ENCODE measurements at places on chromosomes 5 and 9.
A peak's percentile ranks its signal among the peaks of the same experiment; 100 is the strongest.

DNA sequence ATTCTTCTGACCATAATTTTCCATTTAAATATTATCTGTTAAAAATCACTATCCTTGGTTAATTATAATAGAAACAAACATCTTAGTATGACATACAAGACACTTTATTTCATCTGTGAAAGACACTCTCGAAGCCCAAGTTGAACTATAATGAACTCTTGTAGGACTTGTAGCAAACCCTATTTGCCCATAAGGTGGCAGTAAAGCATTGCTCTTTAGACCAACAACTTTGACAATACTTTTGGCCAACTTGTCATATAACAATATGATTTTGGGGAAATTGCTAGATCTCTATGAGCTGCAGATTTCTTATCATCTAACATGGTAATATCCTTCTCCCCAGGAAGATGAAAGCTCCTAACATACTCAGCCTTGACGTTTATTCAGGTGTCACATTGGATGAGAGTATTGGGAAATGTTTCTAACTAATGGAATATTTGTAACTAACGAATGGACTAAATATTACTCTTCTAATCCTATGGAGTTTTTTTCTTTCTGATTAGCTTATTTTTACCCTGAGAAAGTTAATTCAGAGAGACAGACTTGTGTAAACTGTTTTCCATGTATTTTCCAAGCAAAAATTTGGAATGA is 11.0 kb downstream of the SPINK14 start:
- DNase-seq, result no peak

GRCh38 chr9:127972236-127972871 is 8.4 kb downstream of the EEIG1 start:
- DNase-seq, result no peak

- no peak for DNase-seq
Measured at GRCh38 chr5:96207420-96207819, 225.6 kb downstream of the PCSK1 start.

GRCh38 chr9:34659592-34660253 is 2.7 kb downstream of the CCL27 start:
- DNase-seq, result no peak

- no peak for DNase-seq
Measured at GRCh38 chr9:4859035-4859434, 66.3 kb downstream of the RCL1 start.

DNA sequence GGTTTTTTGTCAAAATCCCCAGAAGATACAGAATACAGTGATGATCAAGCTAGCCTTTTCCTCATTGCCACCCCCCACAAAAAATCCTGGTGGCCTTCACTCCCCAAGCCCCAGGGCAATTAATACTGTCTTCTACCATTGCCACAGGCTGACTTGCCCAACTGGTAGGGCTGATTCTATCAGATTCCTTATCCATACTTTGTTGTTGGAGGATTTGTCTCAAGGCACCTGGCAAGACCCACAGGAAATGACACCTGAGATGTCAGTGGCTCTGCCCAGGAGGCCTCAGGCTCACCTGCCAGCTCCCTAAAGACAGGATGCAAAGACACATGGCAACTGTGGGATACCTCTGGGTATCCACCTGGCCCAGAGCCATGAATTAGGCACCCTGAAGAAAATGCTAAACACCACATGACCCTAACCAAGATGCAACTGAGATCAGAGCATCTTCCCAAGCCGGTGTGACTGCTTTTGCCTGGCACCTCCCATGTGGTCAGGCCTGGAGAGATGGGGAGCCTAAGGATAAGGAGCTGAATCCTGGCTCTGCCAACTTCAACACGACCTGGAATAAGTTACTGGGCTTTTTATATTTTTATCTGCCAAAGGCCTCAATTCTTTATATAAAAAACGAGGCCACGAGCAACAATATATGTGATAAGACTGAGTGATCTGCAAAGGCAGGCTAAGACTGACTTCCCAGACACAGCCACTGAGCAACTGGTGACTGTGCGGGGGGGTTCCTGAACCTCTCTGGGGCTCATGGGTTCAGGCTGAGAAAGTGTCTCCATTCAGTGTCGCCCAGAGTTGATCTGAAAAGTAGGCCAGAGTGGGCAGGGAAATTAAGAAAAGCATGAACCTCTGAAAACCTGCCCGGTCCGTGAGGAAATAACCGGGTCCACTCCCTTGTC is 944 bp downstream of the ATOX1 start:
- DNase-seq, result peak; percentile 20

DNA sequence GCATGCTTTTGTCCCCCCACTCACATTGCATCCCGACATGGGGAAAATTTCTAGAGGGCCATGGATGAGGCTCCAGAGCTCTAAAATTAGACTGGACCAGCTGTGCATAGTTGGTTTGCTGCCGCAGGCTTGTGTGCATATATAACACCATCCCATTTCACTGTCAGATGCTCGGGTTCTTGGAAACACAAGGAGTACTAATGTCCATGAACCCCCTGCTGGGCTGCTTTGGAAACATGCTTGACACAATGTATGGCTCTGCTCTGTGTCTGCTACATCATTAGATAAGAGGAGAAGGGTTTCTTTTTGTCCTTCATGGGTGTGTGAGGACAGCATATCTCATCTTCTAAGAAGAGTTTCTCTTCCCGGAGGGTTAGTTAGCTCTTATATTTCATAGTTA is 292.1 kb upstream of the RORB start:
- DNase-seq, result no peak

DNA sequence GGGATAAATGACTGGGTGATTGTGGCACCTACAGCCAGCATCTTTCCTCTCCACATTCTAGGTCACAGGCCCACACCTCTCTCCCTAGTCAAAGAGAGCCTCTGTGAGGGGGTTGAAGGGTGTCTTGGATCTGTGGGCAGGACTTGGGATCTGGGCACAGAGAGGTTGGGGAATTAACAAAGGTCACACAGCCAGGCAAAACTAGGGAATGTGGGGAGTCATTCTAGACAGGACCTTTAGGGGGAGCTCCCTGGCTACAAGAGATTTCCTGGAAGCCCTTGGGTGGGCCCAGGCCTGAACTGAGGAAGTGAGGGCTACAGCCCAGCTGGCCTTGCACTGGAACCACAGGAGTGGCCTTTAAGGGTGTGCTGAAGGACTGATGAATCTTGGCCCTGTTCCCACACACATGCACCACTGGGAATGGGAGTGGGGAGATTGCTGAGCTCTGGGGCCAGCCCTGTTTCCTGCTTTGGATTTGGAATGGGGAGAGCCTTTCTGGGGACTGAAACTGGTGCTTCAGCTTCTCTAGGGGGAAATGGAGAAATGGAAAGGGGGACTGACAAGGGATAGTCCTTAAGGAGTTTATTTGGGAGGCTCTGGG is 12.4 kb upstream of the CXXC5 start:
- DNase-seq, result no peak

DNA sequence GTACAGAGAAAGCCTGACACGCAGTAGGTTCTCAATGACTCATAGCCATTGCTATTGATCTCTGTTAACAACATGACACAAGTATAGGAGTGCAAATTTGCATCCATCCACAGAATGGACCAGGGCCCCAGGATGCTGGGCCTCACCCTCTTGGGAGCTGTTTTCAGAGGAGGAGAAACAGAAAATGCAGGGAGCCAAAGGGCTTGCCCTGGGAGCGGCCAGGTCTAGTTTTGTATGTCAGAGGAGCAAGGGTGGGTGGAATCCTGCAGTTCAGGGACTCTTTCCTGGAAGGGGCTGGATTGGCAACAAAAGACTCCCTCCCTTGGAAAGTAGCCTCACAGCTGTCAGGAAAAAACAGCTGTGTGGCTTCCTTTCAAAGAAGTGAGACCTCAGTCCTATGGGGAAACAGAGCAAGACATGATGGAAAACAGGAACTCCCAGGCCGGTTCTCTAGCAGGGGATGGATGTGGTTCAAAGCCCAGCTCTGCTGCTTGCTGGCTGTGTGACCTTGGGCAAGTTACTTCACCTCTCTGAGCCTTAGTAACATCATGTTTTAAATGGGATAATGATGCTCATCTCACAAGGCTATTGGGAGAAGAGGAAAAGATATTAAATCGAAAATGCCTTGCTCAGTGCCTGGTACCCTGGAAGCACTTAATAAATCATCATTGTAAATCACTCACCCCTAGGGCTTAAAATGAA is 50.5 kb upstream of the SH3PXD2B start:
- DNase-seq, result no peak

DNA sequence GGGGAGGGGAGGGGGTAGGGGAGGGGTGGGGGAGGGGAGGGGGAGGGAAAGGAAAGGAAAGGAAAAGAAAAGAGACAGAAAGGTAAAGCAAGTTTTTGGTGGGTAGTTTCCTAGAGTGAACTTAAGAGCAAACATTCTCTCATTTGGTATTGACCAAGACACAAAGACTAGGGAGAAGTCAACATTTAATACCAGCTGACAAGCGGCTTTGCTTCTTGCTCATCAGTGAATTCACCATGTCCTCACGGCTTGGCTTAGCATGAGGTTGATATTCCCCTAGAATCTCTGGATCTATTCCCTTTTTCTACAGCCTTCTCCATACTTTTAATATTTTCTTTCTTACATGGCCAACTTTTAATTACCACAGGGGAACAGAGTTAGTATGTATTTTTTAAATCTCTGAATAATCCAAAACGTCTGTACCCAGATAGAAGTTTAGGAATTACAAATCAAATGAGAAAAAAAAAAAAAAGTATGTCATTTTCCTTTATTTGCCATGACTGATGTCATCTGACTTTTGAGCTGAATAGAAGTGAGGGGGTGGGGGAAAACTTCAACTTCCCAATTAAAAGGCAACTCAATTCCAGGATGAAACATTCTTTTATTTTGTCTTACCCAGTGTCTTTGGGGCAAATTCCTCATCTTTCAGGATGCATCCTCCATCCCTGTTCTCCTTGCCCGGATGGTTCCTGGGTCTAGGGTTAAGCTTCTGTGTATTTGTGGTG is 40.1 kb upstream of the GLIS3 start:
- no peak for DNase-seq

DNA sequence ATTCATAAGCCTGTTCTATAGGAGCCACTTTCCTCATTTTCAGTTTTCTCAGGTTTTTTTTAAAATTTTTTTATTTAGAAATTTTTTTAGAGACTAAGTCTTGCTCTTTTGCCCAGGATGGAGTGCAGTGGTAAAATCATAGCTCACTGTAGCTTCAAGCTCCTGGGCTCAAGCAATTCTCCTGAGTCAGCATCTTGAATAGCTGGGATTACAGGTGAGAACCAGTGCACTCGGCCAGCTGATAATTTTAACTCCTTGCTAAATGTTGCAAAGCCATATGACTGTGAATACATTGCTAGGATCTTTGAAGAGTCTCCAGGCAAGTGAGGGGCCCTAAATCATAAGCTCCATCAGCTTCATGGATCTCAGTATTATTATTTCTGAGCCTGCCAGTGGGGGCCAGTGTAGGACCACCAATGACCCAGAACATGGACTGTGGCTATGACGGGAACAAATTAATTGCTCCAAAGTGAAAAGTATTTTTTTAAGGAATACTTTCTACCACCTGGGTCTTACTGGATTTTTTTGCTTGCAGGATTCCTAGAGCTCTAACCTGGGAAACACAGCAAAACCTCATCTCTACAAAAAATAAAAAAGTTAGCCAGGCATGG is 5.7 kb upstream of the GAPVD1 start:
- no peak for DNase-seq

DNA sequence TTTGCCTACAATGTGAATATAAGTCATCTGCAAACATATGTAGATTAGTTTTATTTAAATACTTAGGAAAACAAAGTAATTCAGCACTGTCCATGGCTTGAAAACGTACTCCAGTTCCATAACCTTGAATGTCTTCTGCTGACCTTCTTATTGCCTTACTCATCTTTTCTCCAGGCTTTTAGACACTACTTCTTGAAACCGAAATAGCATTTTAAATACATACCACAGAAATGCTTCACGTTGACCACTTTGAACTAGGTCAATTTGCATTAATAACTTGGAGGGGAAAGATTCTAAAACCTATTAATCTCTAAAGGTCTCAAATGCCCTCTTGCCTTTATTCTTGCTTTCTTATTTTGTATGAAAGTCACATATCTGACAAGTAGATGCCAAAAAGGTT is 995.4 kb upstream of the ACO1 start:
- no peak for DNase-seq

DNA sequence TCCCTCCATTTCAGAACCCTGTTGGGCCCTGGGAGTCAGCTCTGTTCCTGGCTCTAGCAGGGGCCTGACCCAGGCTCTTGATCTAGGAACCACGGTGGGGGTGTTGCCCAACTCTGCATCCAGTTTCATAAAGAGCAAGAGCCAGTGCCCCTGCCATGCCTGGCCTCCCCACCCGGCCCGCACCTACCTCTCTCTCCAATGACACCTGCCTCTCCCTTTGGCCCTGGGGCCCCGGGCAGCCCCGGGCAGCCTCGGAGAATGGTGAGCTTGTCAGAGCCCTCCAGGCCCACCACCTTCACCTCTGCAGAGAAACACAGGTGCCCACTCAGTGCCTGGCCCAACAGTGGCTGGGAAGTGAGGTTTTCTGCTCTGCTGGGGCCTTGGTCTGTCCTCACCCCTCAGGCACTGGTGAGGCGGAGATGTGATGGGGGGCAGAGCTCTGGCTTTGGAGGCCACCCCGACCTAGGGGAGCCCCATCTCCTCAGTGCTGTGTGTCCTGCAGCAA is 1.5 kb downstream of the FCN1 start:
- no peak for DNase-seq

DNA sequence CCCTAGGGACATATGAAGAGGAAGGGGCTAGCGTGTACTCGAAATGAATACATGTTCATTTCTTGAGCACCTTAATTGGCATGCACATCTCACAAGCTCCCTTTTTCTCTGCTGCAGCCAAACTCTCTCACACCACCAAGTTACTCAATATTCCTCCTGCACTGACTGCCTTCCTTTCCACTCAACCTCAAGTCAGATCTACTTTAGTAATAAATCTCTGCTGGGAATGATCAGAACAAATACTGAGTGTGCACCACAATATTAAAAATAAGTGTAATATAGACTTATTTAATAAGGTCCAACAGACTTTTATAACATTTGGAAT is 995.8 kb upstream of the WWC1 start:
- no peak for DNase-seq

GRCh38 chr9:90727488-90727887 is 74.1 kb upstream of the SYK start:
- no peak for DNase-seq

- no peak for DNase-seq
Measured at GRCh38 chr9:87644659-87645058, 81.3 kb upstream of the CTSL start.

GRCh38 chr9:135032041-135032835 is 55.2 kb upstream of the OLFM1 start:
- no peak for DNase-seq

DNA sequence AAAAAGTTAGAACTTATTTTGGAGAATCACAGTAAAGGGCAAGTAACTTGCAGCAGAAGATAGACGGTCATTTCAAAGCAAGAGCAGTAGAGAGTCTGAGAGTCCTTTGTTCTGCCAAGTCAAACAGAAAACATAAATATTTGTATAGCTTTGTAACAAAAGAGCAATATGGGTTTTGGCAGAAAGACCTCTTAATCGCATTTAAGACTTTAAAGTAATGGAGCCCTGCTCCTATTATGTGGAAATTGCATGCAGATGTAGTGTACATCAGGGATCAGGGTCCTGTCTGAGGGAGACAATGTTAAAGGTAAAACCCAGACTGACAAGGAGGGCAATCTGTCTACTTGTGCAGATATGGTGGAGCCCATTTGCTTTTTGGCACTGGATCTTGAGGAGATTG is 87.2 kb downstream of the PGM5 start:
- DNase-seq, result no peak

Data from stimulated activated CD8-positive, alpha-beta memory T cell treated with anti-CD3 and anti-CD28 coated beads, Interleukin-7, amount 100 ng/mL, for 48 hours (primary cell).